ENCODE measurements at places on chromosomes 2 and 18.

DNA sequence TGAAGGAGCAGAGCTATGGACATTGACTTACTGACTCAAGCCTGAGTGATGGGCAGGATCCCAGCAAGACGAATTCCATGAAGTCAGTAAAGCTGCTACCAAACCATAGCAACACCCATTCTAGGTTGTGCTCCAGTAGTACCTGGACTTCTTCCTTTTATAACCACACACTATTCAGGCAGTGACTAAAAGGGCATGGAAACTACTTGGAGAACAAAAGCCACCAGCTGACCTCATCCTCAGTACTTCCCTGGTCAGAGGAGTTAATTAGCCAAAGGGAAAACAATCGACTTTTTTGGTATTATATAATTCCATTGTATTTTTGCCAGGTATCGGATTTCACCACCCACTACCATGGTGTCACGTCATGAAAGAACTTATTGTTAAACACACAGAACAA is 237.1 kb downstream of the TTC32 start:
- DNase-seq, result no peak

DNA sequence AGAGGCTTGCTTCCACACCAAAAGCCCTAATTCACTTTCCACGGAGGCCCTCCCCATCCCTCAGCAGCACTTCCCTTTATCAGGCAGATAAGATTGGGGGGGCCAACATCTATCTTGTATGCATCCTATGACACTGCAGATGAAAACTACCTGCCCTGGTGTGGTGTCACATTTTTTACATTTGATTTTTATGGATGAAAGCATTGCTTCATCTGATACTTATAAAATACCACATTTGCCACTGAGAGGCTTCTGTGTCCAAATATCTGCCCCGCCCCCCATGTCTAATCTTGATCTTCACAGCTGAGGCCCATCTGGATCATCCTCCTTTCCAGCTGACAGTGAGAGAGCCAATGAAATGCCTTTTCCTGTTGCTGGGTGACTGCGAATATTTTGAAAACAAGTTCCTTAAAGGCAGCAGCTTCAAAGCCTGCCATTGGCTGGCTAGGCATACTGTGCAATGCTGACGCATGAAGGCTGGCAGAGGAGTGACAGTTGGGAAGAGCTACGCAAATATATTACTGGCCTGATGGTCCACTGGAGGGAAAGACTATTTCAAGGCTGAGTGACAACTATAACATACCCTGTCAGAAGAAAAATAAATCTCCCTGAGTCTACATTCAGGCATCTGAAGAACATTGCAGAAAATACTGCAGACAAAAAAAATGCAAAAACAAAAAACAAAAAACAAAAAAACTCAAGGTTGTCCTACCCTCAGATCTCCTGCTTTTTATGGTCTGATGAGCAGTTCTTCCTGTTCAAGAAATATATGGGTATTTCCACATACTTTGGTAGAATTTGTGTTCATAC is 318.7 kb downstream of the PDE11A start:
- no peak for DNase-seq

DNA sequence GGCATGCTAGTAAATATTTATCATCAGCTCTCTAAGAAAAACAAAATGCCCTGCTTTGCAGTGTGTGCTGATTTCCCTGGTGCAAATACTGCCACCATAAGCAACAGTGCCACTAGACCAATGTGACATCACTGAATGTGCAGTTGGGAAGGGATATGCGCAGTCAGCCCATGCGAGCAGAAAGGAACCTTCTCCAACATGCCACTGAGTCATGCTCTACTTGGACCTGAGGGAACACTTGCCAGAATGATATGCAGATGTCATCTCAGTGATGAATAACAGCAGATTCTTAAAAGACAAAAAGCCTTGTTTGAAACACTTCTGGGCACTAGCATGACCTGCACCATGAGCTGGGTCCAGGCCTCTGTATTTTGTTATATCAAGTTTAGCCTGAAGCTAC is 55.3 kb upstream of the REL start:
- DNase-seq, result no peak

DNA sequence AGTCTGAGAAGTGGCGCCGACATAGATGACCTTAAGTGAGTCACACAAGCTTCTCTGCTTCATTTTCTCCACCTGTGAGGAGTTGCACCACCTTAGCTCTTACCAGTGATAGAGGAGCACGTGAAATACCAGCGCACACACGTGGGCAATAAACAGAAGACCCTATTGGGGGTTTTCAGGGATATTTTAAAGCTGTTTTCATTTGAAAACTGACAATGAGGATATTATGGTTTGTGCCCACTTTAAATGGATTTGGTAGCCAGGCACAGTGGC is 47.3 kb upstream of the FZD7 start:
- DNase-seq, result no peak

DNA sequence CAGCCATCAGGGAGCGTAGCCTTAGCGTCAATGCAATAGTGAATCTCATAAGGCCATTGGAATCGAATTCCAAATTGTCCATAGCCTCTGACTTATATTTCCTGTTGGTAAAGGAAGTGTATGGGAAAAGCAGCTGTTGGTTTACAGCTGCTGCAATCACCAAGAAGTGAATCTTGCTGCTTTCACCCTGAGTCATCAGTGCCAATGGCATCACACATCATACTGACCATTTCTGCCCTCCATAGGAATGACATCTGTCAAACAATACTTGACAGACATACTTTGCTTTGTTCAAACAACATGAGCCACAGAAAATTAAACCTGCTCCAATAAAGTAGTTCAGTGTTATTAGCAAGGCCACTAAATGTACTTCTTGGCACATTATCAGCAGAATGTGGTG is 111.2 kb upstream of the KLHL29 start:
- DNase-seq, result no peak

GRCh38 chr2:58890865-58891525 is 649.9 kb upstream of the FANCL start:
- no peak for DNase-seq

GRCh38 chr2:116491292-116491691 is 1323.2 kb upstream of the DDX18 start:
- no peak for DNase-seq

DNA sequence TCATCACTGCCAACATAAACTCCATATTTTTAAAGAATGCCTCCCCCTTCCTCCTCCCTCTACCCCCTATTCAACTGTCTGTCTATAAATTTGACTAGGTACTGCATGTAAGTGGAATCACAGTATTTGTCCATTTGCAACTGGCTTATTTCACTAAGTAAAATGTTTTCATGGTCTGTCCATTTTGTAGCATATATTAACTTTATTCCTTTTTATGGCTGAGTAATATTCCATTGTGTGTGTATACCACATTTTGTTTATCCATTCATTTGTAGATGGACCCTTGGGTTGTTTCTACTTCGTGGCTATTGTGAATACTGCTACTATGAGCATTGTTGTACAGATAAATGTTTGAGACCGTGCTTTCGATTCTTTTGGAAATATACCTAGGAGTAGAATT is 10.7 kb downstream of the SEH1L start:
- no peak for DNase-seq

DNA sequence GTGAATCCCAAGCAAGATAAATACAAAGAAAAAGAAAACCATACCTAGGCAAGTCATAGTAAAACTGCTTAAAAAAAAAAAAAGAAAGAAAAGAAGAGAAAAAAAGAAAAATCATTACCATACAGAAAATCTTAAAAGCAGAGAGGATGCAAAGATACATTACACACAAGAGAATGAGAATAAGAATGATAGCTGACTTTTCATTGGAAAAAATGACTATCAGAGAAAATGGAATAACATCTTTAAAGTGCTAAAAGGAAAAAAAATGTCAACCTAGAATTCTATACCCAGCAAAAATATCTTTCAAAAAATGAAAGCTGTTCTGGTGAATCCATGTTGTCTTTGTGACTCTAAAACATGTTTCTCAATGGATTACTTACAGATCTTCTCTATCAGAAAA is 66.2 kb downstream of the REEP1 start:
- no peak for DNase-seq

DNA sequence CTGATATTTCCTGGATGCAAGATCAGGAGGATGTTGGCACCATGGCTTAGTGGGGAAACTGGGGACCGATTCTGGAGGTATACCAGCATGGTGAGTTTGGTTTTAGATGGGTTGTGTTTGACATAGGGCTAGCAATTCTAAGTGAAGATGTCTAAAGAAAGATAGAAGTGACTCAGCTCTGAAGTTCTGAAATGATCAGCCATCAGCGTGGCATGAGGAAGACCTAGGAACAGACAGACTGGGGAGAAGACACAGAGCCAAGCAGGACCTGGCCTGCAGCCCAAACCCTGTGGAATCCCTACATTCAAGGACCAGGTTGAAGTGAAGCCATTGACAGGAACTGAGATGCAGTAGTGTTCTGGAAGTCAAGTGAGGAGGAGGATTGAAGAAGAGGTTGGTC is 39.8 kb downstream of the HRH4 start:
- DNase-seq, result no peak

DNA sequence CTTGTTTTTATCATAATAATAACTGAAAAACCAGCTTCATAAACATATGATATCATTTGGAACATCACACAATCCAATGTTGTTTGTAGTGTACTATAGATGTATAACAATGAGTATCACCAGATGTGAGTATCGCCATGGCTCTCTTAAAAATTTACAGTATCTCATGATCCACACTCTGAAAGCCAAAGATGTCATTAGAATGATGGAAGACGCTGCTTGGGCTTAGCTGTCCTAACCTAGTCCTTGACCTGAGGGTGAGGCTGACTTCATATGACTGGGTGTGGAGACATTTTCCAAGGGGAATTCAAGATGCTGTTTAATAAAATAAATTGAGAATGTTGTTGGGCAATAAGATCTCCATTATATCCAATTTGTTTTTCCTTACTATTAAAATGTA is 242.6 kb downstream of the RIT2 start:
- DNase-seq, result no peak

- DNase-seq, result no peak
Measured at GRCh38 chr2:219476652-219477151, 22.0 kb upstream of the GMPPA start.

DNA sequence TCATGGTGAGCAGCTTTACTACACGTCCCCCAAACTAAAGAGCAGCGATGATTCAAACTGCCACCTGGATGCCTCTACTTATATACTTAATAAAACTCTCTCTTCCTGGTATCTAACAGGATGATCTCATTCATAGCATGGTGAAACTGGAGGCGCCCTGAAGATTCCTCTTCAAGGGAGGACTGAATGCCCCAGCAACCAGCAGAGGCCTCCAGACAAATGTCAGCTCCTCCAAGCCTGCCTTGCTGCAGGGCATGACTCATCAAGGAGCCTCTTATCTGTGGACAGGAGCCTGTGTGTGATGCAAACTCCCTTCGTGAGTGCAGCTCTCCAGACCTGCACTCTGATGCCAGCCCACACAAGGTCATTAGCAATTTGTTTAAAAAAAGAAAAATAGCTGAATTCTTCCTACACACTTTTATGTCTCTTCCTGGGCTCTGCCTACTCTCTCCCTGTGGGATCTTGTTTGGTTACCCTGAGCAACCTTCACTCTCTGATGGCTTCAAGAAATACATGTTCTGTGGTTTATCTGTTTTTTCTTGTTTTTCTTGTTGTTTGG is 30.2 kb downstream of the LONRF2 start:
- no peak for DNase-seq

Data from activated CD8-positive, alpha-beta memory T cell treated with anti-CD3 and anti-CD28 coated beads for 1 hour (primary cell).